ENCODE measurements at places on chromosomes 4 and X. TPM values are rescaled to one million over a fixed set of nuclear protein-coding genes. Genes with fewer than 3 reads are reported as not detected.

DNA sequence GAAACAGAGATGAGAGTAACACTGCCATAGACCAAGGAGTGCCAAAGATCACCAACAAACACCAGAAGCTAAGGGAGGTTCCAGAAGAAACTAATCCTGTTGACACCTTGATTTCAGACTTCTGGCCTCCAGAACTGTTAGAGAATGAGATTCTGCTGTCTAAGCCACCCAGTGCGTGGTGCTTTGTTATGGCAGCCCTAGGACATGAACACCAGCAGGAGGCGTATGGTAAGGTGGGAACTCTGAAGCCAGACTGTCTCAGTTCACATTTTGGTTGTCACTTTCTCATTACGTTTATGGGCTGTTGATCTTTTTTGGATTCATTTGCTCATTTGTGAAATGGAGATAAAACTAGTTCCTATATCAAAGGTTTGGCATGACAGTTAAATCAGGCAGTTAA lies 142.9 kb downstream of the DCHS2 start:
- no peak for DNase-seq

- DNase-seq = no peak
Observed at GRCh38 chr4:2757426-2757825, 1.3 kb upstream of the TNIP2 start.

GRCh38 chr4:82055156-82055555 lies 318.6 kb downstream of the HNRNPD start:
- no peak for DNase-seq

DNA sequence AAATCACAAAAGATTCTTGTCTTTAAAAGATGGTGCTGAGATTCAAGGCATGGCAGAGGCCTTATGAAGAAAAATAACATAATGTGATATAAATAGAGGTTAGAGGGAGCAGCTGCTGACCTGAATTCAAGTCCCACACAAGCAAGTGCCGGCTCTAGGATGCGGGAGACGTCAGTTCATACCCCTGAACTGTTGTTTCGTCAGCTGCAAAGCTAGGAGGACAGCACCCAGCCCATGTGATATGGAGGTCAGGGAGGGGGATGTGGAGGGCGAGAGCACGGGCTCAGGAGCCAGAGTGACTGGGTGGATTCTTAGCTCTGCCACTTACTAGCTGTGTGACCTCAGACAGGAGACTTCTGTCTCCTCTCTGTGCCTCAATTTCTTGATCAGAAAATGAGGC lies 77.9 kb downstream of the JAKMIP1 start:
- no peak for DNase-seq

DNA sequence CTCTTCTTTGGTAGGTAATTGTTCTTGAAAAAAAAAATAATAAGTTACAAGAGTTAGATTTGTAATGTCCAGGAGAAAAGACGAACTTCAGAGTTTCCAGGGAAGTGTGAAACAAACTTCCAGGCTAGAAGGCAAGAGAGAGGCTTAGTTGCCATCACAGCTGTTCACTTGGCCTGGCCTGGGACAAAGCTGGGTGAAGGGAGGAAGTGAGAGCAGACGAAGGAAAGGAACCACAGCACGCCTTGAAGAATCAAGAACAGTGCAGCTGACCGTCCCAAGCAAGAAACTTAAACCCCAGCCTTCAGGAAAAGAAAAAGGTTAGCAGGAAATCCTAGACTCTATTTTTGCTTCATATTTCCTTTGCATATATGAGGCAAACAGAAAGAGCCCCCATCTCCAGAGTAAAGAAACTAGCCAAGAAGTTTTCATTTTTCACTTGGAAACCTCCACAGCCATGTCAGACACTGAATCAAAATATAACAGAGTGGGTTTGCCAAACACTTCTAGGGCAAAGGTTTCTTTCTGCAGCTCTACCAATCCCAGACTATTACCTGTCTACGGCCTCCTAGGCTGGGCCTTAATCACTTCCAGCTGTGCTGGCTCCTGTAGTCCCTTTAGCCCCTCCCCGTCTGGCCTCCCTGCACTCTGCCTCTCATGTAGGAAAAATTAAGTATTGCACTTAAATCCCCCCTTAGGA lies 209.6 kb downstream of the SPATA18 start:
- no peak for DNase-seq

DNA sequence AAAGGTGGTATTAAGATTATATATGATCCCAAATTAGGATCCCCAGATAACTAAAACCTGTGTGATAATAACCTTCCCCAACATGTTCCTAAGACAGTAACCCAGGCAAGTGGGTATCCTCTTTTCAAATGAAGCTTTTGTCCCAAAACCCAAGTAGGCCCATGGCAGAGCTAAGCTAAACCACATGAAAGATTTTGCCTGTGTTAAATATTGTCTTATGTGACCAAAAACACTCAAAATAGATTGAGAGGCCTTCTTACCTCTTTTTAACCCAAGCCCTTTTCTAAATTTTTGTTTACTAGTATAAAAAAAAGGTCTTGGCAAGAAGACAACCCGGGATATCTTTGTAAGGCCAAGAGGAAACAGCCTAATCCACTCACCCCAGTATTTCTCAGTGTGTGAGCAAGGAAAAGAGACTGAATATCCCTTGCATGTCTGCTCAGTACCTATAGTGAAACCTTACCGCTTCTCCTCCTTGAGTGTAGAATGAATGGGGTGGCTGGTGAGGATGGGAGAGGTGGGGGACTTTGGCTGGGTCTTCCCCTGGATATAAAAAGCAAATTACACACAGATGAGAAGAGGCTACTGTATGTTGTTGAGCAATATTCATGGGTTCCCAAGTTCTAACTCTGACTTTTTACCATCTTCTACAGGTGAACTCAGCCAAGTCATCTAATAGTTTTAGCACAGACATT lies 188.8 kb upstream of the BMP3 start:
- DNase-seq = no peak

- DNase-seq = no peak
Observed at GRCh38 chr4:575281-576141, 584 bp downstream of the TMEM271 start.

- DNase-seq = no peak
Observed at GRCh38 chr4:47469951-47470350, 6.4 kb upstream of the COMMD8 start.

GRCh38 chr4:83216959-83217683 lies 67.5 kb downstream of the COQ2 start:
- no peak for DNase-seq

- no peak for DNase-seq
Observed at GRCh38 chr4:5892323-5893003, 423 bp downstream of the CRMP1 start.

- no peak for DNase-seq
Observed at GRCh38 chr4:33149658-33150524, 2429.7 kb downstream of the PCDH7 start.

DNA sequence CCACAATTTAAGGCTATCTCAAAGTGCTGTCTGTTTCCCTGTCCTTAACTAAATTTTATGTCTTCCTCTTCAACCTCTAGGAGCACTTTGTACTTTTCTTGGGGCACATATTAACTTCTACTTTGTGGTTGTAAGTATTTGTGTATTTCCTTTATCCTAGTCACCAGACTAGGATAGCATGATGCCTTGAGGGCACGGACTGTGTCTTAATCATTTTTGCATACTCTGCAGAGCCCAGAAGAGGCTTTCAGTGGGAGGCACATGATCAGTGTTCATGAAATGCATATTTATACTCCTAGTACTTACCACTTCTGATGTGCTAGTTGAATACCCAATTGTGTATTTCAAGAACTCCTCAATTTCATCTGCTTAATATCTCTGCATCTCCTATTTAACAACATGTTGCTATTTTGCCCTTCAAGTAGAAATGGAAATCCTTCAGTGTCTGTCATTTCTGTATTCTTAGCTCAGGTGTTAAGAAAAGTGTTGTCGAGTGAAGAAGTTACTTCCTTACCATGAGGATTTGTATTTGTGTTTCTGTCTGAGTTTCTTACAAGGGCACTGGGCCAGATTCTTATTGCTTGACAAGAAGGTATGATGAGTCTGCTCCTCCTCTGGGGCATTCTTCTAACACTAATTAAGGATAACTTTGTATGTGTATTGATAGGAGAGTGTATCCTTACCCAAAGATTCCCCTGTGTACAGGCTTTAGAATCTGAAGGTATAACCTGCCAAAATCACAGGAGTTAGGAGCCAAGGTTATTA lies 28.3 kb upstream of the PGRMC2 start:
- DNase-seq = no peak

- peak; percentile 95 for DNase-seq
Observed at GRCh38 chrX:49163555-49164419, 1.2 kb downstream of the MAGIX start.

DNA sequence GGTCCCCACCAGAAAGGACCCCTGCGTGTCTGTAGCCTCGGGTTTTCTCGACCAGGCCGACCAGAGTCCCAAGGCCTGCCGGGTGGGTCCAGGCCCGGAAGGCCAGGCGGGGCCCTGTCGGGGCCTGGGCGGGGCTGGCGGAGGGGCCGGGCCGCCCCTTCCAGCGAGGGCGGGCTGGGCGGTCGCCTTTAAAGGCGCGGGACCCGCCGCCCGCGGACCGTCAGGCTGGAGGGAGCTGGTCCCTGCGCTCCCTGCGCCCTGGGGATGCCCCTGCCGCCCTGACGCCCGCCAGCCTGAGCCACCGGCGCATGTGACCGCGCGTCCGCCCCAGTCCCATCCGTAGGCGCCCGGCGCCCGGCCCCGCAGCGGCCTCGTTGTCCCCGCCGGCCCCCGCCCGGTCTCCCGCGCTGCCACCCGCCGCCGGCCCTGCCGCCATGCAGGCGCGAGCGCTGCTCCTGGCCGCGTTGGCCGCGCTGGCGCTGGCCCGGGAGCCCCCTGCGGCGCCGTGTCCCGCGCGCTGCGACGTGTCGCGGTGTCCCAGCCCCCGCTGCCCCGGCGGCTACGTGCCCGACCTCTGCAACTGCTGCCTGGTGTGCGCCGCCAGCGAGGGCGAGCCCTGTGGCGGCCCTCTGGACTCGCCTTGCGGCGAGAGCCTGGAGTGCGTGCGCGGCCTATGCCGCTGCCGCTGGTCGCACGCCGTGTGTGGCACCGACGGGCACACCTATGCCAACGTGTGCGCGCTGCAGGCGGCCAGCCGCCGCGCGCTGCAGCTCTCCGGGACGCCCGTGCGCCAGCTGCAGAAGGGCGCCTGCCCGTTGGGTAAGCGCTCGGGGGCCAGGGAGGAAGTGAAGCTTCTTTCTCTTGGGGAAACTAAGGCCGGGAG lies at the start of gene HTRA3:
Gene HTRA3, plus strand, starts transcription at position 220 of the 883 bp plus-strand sequence. Its CDS starts 215 bp downstream, at position 435.
- DNase-seq = peak; percentile 82

Gene RRAGB
- total RNA-seq = 12.7 TPM

Gene FAM236D
- total RNA-seq = not detected

Gene F8A3
- total RNA-seq = not detected

Gene GPR119
- total RNA-seq = not detected

Gene MAGEA2B
- total RNA-seq = not detected

Measured in Right ventricle myocardium inferior (tissue), 1 donor.